ENCODE measurements at places on chromosomes 3 and 15. TPM values are rescaled to one million over a fixed set of nuclear protein-coding genes. Genes with fewer than 3 reads are reported as not detected.

Gene CISH
- total RNA-seq: 0.63 TPM

Gene ZPLD1
- total RNA-seq: not detected

Gene ADIPOQ
- total RNA-seq: not detected

Gene COMMD4
- total RNA-seq: 182 TPM

Gene TMC3
- total RNA-seq: not detected

Gene CNTN3
- total RNA-seq: not detected
